AG09319 (cell line): ENCODE measurements at places on chromosomes 1 and 21.

- no peak for DNase-seq
These were observed 2.9 kb downstream of the KRTAP10-2 start for GRCh38 chr21:44548381-44548780.

DNA sequence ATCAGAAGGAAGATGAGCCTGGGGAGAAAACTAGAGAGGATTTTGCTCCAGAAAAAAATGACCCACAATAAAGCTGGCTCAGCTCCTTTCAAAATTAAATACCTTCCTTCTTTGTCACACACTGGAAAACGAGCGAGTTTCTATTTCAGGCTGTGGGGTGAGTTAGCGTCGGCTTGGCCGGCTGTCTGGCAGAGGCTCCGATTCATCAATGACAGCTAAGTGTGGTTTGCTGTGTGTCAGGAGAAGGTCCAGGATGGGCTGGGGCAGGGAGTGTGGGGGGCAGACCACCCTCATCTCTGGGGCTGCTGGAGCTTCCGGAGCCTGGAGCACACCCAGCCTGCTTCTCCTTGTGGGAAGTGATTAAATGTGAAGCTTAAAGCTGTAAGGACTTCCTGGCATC, 120.2 kb downstream of the ETS2 start:
- DNase-seq, result peak; percentile 53

DNA sequence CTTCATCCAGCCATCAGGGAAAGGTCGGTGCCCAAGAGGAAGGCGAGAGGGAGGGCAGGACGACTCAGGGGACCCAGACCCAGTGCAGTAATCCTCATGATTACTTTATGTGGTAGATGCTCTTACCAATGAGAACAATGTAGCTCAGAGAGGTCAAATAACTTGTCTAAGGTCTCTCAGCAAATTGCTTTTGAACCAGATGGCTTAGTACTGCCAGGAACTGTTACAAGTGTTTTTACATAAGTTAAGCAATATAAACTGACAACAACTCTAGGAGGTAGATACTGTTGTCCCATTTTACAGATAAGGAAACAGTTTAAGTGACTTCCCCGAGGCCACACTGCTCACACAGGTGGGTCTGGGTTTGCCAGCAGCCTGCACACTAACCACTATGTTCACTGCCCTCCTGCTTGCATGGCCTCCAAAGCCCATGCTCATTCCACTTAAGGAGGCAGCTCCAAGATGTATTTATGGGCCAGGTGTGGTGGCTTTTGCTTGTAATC, 111.7 kb downstream of the LACTBL1 start:
- DNase-seq, result no peak

DNA sequence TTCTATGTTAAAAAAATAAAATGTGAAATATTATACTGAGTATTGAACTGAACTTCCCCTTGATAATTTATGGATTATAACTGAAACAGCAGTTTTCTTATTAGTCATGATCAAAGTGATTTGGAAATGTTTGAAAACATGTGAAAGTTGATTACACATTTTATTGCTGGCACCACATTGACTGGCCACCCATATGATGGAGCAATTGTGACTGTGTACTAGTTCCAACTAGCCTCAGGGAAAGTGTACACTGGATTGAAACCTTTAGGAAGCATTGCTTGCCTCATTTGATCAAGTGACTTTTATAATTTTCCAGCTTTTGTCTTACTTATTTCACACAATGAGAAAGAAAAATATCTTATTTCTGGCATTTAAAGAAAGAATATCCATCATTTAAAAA, 128.0 kb upstream of the ADGRL2 start:
- DNase-seq, result no peak

GRCh38 chr21:43654806-43655489, 4.3 kb downstream of the HSF2BP start:
- DNase-seq, result no peak

GRCh38 chr1:203178821-203179666, 3.4 kb upstream of the MYBPH start:
- DNase-seq, result no peak

- peak; percentile 44 for DNase-seq
These were observed 12.5 kb downstream of the RPS6KA1 start for GRCh38 chr1:26541816-26542711.

DNA sequence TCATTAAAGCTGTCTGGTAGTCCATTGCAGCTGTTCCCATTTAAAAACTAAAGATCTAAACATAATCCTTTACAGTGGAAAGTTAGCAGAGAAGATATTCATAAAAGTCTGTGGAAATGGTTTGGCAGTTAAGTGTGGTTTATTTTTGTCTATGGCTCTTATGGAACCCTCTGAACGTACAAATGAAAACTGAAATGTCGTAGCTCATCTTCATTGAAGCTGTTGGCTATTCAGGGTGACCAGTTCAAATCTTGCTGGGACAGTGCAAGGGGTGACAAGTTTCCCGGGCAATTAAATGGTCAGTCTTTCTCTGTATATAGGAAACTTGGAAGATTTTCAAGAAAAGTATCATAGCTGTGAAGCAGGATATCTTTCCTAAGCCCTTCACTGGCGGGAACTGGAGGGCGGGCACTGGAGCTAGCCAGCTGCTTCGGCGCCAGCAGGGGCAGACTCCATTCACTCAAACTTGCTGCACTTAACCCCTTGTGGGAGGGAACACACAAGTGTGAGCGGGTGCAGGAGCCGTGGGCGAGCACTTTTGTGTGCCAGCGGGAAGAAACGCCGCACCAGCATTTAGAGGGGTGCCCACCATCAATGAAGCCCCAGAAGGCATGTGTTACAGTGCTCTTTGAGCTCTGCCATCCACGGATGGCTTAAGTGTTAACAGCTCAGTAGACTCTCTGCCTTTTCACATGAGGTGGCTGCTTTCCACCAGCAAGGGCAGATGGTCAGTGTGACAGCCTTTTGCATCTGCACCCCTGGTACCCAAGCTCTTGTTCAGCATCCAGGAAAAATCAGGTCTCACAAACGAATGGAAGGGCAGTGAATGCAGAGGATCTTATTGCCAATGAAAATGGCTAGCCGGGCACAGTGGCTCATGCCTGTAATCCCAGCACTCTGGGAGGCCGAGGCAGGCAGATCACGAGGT, 232.1 kb upstream of the KAZN start:
- no peak for DNase-seq

DNA sequence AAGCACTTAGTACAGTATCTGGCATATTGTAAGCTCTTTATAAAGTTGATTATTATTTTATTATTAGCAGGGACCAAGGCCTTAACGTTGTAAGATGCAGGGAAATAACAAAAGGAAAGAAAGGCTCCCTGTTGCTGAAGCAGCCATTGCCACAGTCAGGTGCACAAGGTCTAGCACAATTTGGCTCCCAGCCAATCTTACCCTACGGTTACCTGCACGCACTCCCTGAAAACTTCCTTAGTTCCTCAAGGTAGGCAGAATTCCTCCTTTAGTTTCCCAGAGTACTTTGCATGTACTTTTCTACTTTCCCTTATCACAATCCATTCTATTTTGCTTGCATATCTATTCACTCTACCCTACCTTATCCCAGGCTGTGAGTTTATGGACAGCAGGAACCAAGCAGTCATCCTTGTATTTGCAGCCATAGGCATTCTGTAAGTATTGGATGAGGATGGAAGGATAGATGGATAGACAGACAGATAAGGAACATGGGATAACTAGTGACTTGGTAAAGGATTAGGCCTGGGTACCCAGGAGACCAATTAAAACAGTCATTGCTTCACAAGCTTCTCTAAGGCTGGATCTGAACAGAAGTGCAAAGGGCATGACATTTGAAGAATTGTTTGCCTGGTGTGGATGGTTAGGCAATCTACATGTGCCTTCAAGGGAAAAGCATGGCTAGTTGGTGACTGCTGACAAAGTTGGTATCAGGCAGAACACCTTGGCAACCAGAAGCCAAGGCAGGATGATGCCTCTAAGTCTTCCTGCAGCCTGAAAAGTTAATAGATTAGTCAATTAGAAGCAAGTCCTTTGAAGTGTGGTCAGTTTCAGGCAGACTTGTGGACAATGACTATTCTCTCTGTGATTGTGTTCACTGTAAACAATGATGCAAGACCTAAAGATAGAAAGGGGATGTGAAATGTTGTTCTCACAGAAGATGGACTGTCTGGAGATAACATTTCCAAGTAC, 20.8 kb upstream of the JAK1 start:
- no peak for DNase-seq

- no peak for DNase-seq
These were observed 16.6 kb downstream of the ZNF644 start for GRCh38 chr1:91005285-91005684.
